ENCODE measurements at places on chromosomes 5 and 9.

- no peak for DNase-seq
Observed at GRCh38 chr5:112333331-112333781, 85.7 kb downstream of the EPB41L4A start.

DNA sequence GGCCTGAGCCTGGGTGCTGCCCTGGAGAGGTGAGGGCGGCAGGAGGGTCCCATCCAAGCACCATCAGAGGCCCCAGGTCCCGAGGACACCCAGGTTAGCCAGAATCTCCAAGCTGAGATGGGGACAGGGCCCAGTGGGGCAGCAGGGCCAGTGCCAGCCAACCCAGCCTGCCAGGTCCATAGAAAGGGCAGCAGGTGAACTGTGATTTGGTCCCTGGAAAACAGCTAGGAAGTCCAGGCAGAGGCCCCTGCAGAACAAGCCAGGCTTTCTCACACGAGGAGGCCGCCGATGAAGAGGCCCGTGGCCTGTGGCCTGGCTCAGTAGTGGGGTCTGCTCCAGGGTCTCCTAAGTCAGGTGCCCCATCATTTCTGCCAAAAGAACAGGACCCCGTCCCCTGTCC is 2.0 kb downstream of the AGPAT2 start:
- DNase-seq, result peak; percentile 3

DNA sequence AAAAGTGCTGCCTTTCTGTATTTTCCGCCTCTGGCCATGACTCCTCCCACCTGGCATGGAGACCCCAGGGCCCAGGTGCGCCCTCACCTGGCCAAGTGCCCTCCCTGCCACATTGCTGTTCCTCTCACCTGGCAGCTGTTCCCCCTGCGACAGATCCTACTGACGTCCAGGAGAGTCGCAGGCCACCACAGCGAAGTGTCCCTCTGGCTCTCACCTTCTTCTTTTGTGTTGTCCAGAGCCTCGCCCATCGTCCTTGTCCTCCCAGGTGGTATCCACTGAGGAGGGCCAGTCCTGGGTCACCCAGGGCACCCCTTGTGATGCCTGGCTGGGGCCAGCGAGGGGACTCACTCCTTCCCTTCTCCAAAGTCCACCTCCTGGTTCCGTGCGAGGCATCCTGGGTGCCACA is 2.6 kb downstream of the NKD2 start:
- DNase-seq, result peak; percentile 56

GRCh38 chr9:130117376-130117775 is 54.8 kb upstream of the NCS1 start:
- DNase-seq, result no peak

- DNase-seq, result no peak
Observed at GRCh38 chr9:130332384-130332926, 66.9 kb downstream of the HMCN2 start.

DNA sequence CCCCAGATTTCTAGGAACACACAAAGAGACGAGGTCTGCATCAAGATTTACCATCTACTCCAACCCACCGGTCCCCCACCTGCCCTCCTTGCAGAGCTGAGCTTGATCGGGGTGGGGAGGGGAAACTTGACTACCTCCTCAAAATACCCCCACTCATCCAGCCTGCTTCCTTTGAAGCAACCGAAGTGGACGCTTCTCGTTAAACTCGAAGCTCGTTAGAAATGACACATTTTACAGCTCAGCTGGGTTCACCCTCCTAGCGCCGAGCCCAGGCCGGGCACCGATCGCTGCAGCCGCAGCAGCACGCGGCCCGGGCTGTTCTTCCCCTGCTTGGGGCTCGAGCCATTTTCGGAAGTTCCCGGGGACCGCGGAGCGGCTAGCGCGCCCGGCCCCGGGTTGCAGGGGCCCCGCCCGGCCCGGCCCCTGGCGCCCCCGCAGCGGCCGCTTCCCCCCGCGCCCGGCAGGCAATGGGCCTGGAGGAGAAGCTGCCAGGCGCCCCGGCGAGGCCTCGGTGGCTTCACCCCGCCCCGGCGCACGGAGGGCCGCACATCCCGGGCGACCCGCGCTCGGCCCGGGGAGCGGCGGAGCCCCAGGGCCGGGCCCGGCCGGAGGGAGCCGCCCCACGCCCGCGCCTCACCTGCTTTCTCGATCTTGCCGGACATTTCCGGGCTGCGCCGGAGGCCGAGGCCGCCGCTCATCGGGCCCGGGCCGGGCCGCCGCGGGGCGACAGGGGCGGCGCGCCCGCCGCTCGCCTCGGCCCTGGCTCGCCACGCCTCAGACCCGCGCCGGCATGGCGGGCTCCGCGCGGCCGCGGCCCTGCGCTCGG is 530 bp downstream of the RAPGEF1 start:
- peak; percentile 53 for DNase-seq

- DNase-seq, result no peak
Observed at GRCh38 chr5:169921384-169921783, 58.9 kb downstream of the INSYN2B start.

- DNase-seq, result no peak
Observed at GRCh38 chr9:132099741-132100407, 20.2 kb upstream of the MED27 start.

- no peak for DNase-seq
Observed at GRCh38 chr5:14156650-14157492, 13.7 kb downstream of the TRIO start.

DNA sequence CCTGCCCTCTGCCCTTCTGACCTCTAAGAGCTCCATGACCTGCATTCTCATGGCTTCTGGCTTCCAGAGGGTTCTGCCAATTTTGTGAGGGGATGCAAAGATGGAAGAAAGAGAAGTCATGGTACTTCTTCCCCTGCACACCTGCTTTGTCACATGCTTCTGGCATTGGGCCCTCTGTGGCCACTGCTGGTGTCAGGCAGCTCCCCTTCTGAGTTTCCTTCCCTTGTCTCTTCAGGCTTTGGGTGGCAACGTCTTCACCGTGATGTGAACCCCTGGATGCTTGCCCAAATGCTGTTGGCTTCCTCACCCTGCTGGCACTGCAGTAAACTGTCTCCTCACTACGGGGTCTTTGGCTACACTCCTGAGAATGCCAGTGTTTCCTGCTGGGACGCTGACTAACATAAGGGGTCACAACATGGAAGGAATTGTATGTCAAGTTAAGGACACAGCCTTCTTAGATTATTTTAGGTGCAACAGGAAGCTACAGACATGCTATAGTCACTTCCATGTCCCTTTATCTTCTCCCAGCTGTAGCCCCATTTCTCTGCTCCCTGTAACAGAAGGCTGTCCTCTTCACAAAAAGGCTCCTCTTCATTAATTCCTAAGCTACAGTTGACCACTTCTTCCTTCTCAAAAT is 8.9 kb upstream of the CLINT1 start:
- DNase-seq, result no peak

GRCh38 chr5:32909207-32909606 is 198.1 kb downstream of the NPR3 start:
- DNase-seq, result no peak

DNA sequence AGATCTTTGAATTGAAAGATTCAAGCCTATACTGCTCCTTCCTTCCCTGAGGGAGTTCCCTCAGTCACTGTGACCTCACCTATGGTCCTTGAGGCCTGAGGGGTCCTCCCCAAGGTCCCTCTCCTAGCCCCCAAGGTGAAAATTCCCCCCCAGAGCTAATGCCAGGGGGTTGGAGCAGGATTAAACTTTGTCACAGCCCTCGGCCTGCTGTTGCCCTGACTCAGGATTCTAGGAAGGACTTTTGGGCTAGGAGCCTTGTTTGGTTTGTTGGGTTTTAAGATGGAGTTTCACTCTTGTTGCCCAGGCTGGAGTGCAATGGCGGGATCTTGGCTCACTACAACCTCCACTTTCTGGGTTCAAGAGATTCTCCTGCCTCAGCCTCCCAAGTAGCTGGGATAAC is 123.2 kb downstream of the C5orf15 start:
- DNase-seq, result no peak

- DNase-seq, result no peak
Observed at GRCh38 chr5:32507738-32508434, 63.3 kb upstream of the ZFR start.

Data from nephron progenitor cell (in vitro differentiated cells).